ENCODE measurements at places on chromosomes 11 and 22.

- no peak for DNase-seq
These were observed 25.4 kb downstream of the MMP20 start for GRCh38 chr11:102599642-102600261.

GRCh38 chr11:128686745-128687177, 7.1 kb upstream of the FLI1 start:
- DNase-seq: no peak

DNA sequence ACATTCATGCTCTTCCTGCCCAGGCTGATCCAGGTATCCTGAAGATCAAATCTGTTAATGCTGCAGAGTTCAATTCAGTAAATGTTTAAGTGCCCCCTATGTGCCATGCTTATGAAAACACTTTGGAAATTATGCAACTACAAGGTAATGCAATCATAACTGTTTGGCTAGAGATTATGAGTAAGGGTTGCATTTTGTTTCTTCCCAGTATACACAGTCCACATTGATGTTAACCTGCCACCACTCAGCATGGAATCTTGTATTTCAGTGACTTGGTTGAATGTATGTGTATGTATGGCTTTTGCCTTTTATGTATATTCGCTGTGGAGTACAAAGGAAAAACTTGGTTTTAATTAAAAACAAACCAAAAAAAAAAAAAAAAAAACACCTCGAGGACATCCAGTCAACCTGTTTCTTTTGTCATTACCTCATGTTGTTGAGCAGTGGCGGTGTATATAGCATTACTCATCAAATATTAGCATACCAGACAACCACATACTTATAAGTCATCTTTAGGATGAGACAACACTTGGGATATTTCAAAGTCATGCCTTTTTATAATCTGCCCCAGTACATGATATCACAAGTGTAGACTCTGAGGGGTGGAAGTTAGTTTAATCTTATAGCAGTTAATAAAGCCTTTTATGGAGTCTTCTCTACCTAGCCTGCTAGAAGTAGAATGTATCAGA, 86.1 kb upstream of the HORMAD2 start:
- DNase-seq: no peak

- DNase-seq: no peak
These were observed 114.7 kb downstream of the CRYBB2 start for GRCh38 chr22:25334162-25334490.

DNA sequence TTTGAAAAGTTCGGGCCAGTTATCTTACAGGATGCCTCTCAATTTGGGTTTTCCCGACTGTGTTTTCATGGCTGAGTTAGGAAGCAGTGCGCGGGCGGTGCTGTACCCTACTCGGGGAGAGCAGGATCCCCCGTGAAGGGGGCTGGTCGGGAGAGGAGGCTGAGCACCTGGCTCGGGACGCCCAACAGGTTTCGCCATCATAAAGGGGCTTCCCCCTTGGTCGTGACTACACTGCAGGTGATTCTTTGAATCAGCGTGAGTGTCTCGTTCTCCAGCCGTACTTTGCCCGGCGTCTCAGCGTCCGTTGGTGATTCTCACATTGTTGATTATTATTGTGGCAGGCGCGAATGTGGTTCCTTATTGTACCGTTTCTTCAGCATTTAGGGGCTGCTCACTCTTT, 46.6 kb downstream of the ST14 start:
- no peak for DNase-seq

Data from esophagus squamous epithelium (tissue), 5 donors.